ENCODE measurements at places on chromosomes 11 and 22. TPM values are rescaled to one million over a fixed set of nuclear protein-coding genes. Genes with fewer than 3 reads are reported as not detected.

C11orf16 gene
- total RNA-seq: not detected

WNT11 gene
- 6.8 TPM for total RNA-seq

ACCS gene
- 13.5 TPM for total RNA-seq

NPAT gene
- 15.7 TPM for total RNA-seq

ANGPTL5 gene
- not detected for total RNA-seq

ACRV1 gene
- not detected for total RNA-seq

RFPL3 gene
- not detected for total RNA-seq

CFAP300 gene
- 2.9 TPM for total RNA-seq

OR6A2 gene
- total RNA-seq: 0.14 TPM

GDPD4 gene
- total RNA-seq: not detected
